COR-L47 (cell line): ENCODE measurements at places on chromosomes 4 and X.
A peak's percentile ranks its signal among the peaks of the same experiment; 100 is the strongest.

DNA sequence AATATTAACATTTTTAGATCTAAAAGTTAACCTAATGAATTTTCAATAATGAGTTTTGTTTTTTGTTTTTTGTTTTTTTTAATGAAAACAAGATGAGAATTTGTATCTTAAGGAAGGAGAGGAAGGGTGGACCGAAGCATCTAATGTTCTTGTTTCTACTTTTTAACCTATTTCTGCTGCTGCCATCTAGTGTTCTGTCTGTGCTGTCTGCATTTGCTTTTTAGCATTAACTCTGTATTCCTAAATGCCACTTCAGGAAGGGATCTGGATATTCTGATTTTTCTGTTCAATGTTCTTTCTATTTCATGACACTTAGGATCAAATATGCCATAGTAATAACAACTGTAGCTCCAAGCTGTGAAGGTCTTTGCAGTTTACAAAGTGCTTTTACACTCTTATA lies 161.7 kb downstream of the BRWD3 start:
- no peak for DNase-seq

- DNase-seq: no peak
Observed at GRCh38 chr4:113882668-113883067, 96.8 kb downstream of the ARSJ start.

GRCh38 chrX:7908821-7909220 lies 18.4 kb downstream of the PNPLA4 start:
- DNase-seq: no peak

DNA sequence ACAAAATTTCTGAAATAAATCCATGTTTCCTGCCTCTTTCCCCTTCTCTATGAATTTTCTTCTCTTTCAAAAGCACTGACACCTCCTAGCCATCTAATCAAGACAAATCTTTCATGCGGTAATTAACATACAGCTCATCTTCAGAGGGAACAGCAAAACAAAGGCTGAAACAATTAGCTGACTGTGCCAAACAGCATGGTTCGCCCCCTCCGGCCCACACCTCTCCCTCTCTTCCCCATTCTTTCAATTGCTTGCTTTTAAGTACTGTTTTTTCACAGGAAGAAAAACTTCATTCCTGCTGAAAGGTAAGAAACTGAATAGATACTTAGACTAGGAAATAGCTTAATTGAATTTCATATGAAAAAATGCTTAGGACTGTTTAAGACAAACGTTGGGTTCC lies 291.1 kb upstream of the NOCT start:
- DNase-seq: peak; percentile 57

GRCh38 chr4:110119337-110119736 lies 79.1 kb downstream of the ELOVL6 start:
- DNase-seq: no peak
